ENCODE measurements at places on chromosomes 3 and 15.

DNA sequence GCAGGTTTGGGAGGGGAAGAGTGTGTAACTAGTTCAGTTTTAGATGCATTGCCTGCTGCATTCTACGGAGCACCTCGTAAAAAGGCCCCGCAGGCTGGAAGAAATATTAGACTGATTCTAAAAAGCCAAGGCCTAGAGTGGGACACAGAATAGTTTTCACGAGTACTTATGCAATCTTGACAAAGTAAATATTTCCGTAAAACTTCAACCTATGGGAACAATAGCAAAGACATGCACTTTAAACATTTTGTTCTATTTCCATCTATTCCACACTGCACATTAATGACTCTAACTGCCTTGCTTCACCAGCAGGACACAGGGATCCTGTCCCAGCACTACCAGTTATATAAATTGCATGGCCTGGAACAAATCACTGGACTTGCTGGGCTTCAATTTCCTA is 260.0 kb downstream of the FOXP1 start:
- DNase-seq, result no peak

DNA sequence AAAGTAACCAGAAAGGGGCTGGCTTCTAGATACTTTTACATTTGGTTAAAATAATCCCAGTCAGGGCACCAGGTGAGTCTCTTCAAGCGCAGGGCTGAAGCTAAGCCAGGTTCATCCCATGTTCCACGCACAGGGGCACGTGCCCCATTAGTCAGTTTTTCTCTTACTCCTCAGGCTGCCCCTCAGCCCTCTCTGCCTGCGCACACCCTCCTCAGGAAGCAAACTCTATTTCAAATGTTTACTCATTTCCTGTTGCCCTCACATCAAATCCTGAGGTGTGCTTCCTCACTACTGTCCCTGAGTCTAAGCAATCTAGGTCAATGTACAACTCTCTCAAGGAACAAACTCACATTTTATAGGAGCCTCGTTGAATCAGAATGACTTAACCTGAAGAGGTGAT is 48.5 kb downstream of the THBS1 start:
- DNase-seq, result no peak

GRCh38 chr15:63057468-63058345 is 15.2 kb downstream of the TPM1 start:
- DNase-seq, result no peak

DNA sequence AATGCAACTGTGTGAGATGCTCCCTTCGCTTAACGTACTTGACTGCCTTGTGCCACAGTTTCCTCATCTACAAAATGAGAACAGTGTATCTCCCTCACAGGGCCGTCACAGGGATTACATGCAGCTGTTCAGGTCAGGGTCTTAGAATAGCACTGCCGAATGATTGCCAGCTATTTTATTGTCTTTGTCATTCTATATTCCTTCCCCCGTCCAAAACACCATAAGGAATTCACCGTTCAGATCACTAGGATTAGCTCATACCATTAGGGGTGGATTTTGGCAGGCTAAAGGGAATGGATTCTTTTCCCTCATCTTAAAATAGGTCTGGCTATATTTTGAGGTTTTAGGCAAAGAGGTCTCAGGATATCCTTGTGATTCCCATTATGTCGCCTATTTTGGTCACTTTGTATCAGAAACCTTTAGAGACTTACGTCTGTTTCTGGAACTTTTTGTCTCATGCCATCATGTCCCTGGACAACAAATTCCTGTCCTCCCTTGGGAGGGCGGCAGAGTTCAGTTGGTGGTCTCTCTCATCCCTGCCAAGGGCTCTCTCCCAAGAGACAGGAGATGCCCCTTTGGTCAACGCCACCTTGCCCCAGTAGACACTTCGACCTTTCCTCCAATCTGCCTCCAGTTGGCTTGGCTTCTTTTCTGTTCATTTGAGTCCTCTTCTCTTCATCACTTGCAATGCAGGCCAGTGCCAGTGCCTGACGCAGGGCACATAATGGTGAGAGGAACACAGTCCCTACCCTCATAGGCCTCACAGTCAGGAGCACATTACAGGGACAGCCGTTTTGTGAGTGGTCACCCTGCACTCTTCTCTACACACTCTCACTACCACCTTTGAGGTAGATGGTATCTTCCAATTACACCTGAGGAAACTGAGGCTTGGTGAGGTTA is 171.6 kb upstream of the BHLHE40 start:
- DNase-seq, result no peak

- DNase-seq, result no peak
Observed at GRCh38 chr15:36925653-36926426, 174.5 kb downstream of the MEIS2 start.

DNA sequence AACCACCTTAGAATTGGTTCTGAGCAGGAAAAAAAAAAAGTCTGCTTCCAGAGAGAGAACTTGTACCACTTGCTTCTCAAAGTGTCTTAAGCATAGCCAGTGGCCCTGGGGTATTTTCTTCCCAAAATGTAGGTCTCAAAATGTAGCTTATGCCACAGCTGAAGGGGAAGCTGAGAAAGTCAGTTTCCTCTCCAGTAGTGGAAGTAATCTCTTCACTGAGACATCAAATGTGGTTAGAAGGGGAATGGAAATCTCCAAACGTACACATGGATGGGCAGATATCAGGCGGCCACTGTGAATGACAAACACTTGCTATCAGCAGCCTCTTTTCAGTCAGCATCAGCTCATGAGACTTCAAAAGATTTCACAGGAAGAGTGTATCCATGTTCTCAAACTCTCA is 841.2 kb downstream of the TUSC7 start:
- DNase-seq, result no peak

DNA sequence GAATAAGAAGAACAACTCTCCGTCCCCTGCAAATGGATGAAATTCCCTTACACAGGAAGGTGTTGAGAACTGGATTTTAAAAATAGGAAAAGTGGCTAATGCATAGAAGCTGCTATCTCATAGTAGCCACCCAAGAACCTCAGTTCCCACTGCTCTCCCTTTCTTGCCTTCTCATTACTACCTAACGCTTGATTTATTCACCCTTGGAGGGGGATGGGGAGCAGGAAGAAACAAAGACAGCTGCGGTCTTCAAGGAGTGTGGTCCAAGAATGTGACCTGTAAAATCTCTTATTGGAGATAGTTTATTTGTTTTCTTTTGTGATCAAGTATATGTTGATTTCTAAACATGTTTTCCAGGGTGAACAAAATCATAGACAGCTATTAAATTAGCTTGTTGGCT is 274.1 kb upstream of the CTNNB1 start:
- no peak for DNase-seq

DNA sequence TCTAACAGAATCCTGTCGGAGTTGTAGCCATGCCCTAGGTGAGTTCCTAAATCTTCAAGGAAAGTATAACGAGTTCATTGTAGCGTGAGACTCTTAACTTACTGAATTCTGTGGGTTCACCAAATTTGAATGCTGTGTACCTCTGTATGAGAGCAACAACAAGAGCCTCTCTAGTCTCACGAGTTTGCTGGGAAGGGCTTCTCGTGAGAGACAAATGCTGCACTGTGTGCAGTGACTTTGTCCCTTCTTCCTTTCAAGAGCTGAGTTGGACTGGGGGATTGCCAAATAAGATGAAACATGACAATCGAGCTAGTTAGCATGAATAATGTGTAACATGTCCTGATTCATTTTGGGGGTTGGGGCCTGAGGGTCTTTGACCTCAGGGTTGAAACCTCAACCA is 32.2 kb downstream of the KAT2B start:
- no peak for DNase-seq

- DNase-seq, result no peak
Observed at GRCh38 chr3:98541695-98542094, 9.9 kb downstream of the GPR15 start.

GRCh38 chr3:20222274-20222673 is 36.3 kb upstream of the SGO1 start:
- no peak for DNase-seq

GRCh38 chr15:72873379-72874233 is 90.0 kb upstream of the ADPGK start:
- no peak for DNase-seq

DNA sequence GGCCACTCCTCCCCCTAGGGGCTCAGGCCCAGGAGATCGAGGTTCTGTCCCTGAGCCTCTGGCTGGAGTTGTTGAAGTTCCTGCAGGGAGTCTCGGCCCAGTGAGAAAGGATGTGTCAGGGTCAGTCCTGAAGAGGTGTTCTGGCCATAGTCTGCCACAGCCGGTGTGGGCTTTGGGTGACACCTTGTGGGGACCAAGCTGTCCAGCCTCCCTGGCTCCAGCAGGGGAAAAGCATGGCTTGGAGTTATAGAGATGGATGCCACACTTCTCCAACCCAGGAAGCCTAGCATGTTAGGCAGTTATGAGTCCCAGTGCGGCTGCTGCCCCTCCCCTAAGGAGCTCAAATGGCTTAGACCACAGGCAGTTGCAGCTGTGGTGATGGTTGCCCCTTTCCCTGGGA is 945.6 kb upstream of the GBE1 start:
- no peak for DNase-seq

GRCh38 chr3:4580346-4581123 is 87.4 kb downstream of the ITPR1 start:
- no peak for DNase-seq

DNA sequence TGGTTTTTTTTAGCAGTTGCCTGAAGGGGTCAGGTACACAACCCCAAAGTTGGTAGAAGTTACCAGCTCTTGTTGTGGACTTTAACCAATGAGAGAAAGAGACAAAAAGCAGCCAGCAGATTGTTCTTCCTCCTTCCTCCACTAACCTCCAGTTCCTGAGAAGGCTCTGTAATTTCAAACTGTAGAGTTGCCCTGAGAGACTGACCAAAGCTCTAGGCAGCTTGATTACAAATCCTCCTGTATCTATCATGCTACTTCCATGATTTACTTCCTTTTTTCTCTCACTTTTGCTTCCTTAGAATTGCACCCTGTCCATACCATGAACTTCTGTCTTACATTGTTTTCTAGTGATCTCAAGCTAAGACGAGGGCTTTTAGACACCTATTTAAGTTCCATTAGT is 29.2 kb downstream of the NSUN3 start:
- no peak for DNase-seq

GRCh38 chr3:135084405-135084804 is 289.3 kb downstream of the EPHB1 start:
- no peak for DNase-seq

DNA sequence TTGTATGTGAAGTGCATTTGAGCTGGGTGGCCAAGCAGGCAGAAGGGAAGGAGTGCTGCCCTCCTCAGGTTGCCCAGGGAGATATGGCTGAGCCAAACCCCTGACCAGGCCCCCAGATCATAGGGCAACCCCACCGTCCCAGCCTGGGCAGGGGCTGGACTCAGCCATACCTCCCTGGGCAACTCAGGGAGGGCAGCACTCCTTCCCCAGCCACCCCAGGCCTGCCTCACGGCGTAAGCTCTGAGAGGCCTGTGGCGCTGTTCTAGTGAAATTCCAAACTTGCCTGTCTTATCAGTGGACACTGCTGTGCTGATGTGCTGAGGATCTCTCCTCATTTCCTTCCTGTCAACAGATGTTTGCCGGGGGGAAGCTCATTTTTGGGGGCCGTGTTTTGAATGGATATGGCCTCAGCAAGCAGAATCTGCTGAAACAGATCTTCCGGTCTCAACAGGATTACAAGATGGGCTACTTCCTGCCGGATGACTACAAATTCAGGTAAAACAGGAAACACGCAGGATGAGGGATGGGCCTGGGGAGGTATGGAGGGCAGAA is 57.6 kb upstream of the FGD5 start:
- DNase-seq, result no peak

DNA sequence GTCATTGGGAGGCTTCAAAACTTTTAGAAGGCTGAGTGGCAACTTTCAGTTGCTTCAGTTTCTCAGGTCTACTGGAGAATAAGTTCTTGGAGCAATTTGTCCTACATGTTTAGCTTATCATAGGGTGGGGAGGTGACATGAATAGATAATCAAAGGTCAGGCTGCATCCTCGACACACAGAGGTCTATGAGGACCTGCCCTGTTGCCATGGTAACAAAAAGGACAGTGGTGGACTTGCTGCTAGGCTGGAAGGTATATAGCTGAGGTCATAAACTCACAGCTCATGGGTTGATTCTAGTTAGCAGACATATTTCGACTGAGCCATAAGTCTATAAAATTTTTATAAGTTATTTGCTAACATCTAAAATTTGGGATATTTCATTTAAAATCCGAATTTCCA is 267.0 kb downstream of the THRB start:
- DNase-seq, result no peak

GRCh38 chr15:51155016-51155580 is 60.4 kb upstream of the TNFAIP8L3 start:
- DNase-seq, result no peak
